ENCODE measurements at places on chromosomes 7 and 10.

- no peak for DNase-seq
Observed at GRCh38 chr7:114021135-114021534, 102.3 kb upstream of the PPP1R3A start.

DNA sequence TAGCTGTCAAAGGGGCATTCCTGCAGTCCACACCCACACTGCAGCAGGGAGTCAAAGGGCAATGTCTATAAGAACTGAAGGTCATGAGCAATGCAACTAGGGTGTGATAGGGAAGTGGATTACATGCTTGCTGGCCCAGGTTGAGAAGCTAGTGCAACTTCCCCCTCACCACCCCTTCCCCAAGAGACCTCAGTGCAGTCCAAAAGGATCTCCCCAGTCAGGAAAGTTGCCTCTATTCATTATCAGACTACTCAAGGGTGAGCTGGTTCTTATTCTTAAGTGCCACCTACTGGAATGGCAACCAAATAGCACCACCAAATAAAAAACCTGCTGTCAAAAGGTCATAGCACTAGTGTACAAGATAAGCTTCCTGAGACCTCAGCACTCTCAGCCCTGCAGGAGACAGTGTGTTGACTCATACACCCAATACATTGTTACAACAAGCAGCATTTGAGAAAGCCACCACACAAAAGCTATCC, 28.2 kb downstream of the MTERF1 start:
- no peak for DNase-seq

DNA sequence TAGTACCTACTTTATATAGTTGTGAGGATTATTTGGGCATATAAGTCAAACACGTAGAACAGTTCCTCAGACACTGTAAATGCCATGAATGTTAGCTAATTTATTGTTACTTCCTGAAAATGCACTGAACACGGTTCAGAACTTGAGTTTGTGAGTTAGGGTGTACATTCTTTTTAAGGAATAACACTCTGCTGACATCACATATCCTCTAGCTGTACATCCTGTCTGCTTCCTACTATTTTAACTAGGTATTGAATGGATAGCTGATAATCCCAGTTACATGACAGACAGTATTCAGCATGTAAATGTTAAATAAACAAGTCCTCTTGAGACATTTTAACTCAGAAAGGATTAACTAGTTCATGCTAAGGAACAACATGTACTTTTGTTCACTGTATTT, 16.0 kb downstream of the SAMD8 start:
- DNase-seq = no peak

- DNase-seq = no peak
Observed at GRCh38 chr7:137480401-137480800, 136.9 kb upstream of the PTN start.

GRCh38 chr7:1864161-1864940, 194.3 kb downstream of the ELFN1 start:
- no peak for DNase-seq

DNA sequence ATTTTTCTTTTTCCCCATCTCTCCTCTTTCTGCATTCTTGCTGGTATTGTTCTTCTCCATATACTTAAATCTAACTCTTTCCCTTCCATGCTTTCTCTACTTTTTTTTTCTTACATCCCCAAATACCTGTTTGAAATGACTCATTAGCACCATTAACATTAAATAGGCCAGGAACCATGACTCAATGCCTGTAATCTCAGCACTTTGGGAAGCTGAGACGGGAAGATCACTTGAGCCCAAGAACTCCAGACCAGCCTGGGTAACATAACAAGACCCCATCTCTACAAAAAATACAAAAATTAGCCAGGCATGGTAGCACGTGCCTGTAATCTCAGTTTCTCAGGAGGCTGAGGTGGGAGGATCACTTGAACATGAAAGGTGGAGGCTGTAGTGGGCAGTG, 1026.8 kb downstream of the GATA3 start:
- DNase-seq = no peak

- no peak for DNase-seq
Observed at GRCh38 chr7:142349670-142350405, 92.0 kb upstream of the PRSS58 start.

DNA sequence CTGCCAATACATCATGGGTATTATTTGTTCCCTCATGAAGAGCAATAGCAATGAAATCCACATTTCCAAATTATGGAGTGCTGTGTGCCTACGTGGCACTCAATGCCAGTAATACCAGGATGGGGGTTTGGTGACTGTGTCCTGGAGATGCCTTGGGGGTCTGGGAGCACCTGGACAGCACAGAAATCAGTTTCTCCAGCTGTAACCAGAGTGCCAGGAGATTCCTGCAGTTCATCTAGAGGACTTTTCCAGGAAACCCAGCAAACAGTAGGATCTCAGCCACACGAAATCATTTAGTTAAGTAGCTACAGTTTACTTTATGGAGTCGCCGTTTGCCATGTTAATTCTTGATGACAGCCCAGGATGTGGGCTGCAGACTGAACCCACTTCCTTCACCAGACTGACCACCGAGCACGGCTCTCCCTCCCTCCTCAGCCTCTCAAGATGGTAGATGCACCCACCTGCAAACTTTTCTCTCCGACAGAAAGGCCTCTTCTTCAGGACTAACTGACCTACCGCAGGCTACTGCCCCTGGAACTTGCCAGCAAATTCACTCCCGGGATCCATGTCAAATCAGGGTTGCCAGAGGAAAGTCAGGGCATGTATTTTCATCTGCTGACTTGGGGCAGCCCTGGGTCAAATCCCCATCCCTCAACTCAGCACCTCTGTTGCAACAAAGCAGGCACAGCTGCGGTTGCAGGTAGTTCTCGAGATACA, 30.3 kb downstream of the MKI67 start:
- DNase-seq = no peak

DNA sequence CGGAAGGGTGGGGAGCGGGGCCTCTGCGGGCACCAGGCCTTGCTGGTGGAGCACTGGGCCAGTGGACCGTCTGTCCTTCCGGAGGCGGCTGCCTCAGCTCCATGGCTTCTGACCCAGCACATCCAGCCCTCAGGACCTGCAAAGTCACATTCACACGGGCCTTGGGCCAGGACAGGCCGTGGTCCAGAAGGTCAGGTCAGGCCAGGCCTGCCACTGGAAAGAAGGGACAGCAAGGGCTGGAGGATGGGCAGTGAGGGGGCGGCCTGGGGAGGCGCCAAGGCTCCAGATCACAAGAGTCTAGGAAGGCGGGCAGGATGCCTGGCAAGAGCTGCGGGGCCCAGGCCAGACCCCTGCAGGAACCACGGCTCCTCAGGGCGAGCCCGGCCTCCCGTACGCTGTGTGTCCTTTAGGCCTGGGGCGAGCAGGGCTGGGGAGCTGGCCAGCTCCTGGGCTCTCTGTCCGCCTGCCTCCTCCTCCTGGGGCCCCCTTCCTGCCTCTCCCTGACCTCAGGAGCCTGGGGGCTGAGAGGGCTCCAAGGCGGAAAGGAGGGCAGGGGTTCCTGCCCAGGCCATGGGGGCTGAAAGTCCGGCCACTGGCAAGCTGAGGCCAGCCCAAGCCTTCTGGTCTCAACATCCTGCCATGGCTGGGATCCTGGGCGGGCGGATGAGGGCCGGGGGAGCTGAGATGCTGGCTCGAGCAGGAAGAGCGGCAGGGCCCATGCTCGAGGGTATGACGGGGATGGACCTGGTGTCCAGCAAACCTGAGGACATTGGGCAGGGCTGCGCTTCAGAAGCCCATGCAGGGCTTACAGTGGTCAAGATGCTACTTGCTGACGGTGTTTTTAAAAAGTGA, 225.8 kb downstream of the ELFN1 start:
- DNase-seq = no peak

DNA sequence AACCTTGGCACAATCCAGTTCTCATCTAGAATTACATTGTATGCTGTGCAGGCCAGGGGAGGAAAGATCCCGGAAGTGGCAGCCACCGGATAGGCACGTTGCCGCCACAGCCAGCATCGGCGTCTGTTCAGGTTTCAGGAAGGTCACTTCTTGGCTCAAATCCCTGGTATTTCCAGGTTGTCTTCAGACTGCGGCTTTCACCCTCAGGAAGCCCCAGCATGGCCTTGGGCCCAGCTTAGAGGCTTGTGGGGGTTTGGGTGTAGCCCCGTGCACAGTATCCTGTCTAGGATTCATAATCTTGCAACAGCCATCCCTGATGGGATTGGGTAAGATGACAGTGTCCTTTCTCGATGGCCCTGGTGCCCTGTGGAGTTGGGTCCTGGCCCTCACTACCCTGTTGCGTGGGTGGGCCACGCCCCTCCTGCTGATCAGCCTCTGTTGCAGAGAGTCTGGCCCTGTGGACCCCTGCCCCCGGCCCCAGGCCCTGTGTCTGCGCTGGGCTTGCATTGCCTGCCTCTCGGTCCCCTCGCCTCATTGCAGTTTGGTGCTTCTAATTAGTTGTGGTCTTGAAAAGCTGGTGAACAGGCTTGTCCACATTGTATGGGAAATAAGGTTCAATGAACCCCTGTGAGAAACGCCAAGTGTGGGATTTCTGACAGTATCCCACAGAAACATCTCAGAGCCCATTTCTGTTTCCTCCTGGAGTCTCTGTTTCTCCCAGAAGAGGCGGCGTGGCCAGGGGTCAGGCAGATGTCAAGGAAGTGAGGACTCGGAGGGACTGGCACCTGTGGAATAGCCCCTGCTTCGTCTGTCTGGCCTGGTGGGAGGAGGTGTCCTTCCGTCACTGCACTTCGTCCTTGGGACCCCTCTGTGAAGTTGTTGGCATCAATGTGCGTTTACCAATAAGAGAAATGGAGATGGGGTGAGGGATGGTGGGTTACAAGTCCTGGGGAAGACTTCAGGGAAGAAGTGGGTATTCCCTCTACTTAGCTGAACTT, 77.5 kb downstream of the MGMT start:
- no peak for DNase-seq

- no peak for DNase-seq
Observed at GRCh38 chr10:115572740-115573455, 479.7 kb downstream of the ATRNL1 start.

GRCh38 chr7:36474283-36475010, 84.8 kb downstream of the ANLN start:
- no peak for DNase-seq

DNA sequence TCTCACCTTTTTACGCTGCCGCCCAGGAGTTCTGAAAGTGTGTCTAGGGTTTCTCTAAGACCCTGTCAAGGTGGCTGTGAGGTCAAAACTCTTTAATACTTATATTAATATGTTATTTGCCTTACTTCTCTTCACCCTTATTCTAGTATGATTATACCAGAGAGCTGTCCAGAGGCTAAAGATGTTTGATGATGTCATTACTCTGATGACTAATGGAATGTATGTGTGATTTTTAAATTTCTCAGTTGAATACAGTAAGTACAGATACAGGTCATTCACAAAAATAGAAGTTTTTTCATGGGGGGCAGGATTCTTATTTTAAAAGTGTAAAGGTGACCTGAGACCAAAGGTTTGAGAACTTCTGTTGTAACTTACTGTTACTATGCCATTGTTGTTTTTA, 150.6 kb upstream of the FOXP2 start:
- DNase-seq = no peak

- no peak for DNase-seq
Observed at GRCh38 chr10:4147245-4147644, 362.2 kb upstream of the KLF6 start.

DNA sequence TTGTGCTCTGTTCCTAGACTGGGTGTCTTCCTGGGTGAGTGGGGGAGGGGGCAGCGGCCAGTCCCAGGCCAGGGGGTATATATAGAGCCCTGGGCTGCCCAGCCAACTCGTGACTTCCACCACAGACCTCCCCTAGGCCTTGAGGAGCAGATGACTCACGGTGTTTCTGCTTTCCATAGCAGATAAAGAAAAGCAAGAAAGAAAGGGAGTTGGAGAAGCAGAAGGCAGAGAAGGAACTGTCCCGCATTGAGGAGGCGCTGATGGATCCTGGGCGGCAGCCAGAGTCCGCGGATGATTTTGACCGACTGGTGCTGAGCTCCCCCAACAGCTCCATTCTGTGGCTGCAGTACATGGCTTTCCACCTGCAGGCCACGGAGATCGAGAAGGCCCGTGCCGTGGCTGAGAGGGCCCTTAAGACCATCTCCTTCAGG, 10.1 kb downstream of the CALHM2 start:
- DNase-seq = no peak

DNA sequence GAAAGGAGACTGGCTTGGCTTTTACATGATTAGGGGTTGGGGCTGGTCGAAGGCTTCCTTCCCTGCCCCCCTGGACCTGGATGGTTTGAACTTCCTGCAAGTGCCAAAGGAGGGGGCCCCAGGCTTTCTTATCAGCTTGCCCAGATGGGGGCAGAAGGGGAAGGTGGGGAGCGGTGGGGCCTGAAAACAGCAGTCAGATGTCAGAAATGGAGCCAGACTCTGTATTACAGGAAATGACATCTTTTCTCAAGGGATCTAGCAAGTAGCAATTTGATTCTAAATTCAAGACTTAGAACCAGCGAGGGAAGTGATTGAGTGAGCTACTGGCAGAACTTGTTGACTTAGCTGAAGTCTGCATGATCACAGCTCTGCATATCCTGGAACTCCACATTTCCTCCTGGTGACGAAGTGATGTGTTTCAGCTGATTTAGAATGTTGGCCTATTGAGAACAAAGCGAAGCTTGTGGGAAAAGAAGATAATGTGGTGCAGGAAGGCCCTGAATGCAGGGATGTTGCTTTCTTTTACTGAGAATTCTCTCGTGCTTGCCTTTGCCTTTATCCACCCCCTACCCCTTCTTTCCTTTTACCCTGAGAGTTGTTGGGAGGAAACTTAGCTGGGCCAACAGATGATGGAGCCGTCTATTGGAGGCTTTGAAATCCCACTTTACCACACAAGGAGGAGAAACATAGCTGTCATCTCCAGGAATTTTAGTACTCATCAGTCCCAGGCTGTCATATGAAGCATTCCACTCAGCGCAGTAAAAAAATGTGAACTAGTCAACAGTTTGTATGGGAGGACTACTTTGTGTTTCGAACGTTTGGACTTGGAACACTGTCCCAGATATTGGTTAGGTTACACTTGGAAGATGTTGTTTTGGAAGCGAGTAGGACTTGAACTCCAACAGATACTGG, 43.2 kb downstream of the CCNY start:
- DNase-seq = no peak

- DNase-seq = no peak
Observed at GRCh38 chr7:50418086-50418515, 32.0 kb downstream of the FIGNL1 start.

GRCh38 chr10:35637462-35637861, 4.6 kb downstream of the FZD8 start:
- no peak for DNase-seq

DNA sequence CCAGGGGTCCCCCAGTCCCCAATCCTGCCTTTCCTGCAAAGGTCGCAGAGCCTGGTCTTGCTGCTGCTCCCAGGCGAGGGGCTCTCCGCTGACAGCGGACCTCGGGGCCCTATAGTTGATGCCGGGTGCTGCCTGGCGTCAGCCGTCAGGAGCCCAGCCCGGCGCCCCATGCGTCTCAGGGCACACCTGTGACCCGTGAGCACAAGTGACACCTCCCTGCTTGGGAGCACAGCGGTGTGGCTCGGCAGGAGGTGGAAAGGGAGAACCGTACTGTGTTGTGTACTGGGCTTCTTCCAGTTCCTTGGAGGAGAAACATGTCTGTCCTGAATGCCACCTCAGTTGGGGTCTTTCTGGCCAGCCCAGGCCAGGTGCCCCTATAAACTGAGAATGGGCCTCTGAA, 56.7 kb downstream of the LHPP start:
- DNase-seq = no peak
